Tibial artery (tissue), 4 donors: ENCODE measurements at places on chromosomes 3 and 15.

- H3K27ac ChIP-seq: no peak overlapping the region
- H3K4me3 ChIP-seq: no peak overlapping the region
- no peaks in the 10 kb centered on the region for H3K4me1 ChIP-seq
- no peaks in the 10 kb centered on the region for H3K27me3 ChIP-seq
- H3K36me3 ChIP-seq: no peaks in the 10 kb centered on the region
- no peak for DNase-seq
These were observed 8.8 kb downstream of the NEK10 start for GRCh38 chr3:27360113-27361078.

DNA sequence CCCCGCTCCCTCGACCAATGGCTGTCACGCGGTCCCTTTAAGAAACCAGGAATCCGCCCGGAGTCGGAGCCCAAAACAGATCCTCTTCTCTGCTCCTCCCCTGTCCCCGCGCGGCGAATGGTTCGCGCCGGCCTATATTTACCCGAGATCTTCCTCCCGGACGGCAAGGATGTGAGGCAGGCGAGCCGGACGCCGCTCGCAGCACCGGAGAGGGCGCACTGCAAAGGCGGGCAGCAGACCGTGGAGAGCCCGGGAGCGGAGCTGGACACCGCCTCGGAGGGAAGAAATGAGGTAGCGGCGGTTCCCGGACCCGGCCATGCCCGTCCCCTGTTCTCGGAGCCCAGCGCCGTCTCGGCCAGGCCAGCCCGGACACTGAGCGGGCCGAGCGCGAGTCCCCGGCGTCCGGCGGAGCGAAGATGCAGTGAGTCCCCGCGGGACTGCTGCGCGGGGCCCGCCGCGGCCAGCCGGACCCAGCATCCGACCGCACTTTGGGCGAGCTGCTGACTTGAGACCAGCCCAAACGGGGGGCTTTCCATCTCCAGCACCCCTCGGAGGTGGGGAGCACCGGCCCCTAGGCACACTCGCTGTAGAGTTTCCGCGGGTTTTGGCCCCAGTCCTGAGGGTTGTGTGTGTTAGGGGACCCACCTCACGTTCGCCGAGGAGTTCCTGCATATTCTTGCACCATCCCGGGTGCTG lies at the start of gene FAM43A:
Gene FAM43A (plus strand): TSS at position 166 of the 696 bp plus-strand sequence. CDS start 944 bp downstream, outside the sequence.
- H3K36me3 ChIP-seq: no peaks in the 10 kb centered on the region
- peaks cover 26% of the 10 kb centered on the region for H3K4me1 ChIP-seq
- DNase-seq: peak; percentile 95
- H3K27me3 ChIP-seq: no peaks in the 10 kb centered on the region
- peak within 1 kb of the TSS; percentile 77 for H3K27ac ChIP-seq

DNA sequence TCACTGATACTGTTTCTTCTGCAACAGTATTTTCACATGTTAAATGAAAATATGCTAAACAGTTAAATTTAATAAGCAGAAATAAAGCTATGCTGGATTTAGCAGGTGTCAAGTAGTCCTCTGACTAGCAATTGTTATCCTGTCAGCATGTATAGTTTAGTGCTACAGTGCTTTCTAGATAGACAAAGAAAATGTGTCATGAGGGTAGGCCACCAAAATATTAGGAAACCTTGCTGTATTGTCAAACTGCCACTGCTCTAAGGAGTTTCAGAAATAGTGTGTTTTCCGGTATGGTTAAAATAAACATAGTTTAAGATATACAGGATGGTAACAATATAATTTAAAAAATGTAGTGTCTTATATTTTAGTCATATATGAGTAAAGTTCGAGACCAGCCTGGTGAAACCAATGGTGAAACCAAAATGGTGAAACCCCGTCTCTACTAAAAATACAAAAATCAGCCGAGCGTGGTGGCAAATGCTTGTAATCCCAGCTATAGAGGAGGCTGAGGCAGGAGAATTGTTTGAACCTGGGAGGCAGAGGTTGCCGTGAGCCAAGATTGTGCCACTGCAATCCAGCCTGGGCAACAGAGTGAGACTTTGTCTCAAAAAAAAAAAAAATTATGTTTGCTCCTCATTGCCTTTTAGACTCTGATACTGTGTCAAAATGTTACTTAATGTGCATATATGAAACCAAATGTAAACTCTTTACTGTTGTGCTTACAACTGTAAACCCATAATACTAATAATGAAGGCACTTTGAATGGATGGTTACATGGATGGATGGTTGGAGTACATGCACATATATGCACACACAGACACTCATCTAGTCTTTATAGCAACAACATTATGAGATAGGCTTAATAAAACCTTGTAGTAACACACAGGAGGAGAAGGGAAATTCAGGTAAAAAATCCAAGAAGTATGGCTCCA lies 204.8 kb downstream of the RSRC1 start:
- no peak overlapping the region for H3K27ac ChIP-seq
- no peaks in the 10 kb centered on the region for H3K4me1 ChIP-seq
- no peak for DNase-seq
- no peak overlapping the region for H3K4me3 ChIP-seq

DNA sequence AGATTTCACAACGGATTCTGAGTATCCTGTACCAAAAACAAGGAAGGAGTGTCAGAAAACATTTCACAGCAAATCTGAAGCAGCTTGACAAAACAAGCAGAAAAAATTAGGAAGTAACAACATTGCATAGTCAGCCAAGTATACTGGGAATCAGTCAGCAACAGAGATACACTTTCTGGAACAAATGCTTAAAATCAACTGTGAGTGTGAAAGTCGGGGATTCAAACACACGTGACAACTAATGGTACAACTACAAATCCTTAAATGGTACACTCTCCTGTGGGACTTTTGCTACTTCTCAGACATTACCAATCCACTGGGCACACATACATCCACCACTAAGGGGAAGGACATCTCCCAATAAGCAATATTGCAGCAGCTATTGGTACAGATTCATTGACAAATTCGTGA lies 296.6 kb upstream of the MME start:
- no peak overlapping the region for H3K27ac ChIP-seq
- no peak overlapping the region for H3K4me3 ChIP-seq
- no peaks in the 10 kb centered on the region for H3K36me3 ChIP-seq
- no peak for DNase-seq
- H3K4me1 ChIP-seq: no peaks in the 10 kb centered on the region

DNA sequence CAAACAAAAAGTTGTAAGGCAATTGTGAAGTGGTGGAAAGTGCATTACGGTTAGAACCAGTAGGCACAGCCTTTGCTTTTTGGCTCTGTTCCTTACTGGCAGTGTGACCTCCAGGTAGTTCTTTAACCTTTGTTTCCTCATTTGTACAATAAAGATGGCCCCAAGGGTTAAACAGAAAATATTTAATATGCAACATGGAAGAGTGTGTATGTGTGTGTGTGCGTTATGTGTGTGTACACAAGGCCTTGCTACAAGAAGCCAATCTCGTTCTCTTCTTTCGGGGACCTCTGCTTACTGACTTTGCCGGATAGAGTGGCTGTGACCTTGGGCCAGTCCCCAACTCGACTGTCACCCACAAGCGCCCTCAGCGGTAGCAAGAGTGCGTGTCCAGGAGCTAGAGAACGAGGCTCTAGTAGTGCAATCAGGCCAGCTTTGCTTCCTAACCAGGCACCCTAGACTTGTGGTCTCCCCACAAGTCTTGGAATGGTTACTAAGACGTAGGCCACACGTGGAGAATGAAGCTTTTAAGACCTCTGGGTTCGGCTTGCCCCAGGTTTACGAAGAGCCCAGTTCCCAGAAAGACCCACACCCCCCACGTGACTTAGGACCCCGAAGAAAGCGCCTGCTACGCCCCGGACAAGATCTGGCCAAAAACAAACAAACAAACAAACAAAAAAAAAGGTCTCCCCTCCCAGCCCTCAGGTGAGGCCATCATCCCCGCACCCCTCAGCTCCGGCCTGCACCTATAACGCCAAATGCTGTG lies 593 bp downstream of the CIAO2A start:
- H3K36me3 ChIP-seq: peaks cover 12% of the 10 kb centered on the region
- peak overlapping the region; percentile 90 for H3K27ac ChIP-seq
- peak; percentile 67 for DNase-seq
- peaks cover 50% of the 10 kb centered on the region for H3K4me1 ChIP-seq
